ENCODE measurements at places on chromosomes 6 and 20.

GRCh38 chr6:74058606-74059005 lies 362.6 kb downstream of the CD109 start:
- DNase-seq, result no peak

- DNase-seq, result no peak
These were observed 17.0 kb upstream of the MEP1A start for GRCh38 chr6:46776070-46776712.

DNA sequence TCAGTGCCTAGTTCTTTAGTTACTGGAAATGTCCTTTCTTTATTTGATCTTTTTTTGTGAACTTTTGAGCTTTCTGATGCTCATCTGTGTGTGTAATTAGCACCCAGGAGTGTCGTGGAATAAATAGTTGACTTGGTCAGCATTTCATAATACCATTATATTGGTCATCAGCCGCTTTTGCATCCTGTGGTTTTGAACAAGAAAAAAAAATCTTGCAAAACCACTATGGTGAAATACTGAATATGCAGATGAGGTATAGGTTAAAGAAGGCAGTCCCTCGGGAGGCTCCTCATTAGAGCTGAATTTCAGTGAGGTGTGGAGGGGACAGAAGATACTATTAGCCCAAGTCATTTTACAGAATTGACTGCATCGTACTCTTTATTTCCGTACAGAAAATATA lies 90.1 kb downstream of the FOXO3 start:
- DNase-seq, result no peak

DNA sequence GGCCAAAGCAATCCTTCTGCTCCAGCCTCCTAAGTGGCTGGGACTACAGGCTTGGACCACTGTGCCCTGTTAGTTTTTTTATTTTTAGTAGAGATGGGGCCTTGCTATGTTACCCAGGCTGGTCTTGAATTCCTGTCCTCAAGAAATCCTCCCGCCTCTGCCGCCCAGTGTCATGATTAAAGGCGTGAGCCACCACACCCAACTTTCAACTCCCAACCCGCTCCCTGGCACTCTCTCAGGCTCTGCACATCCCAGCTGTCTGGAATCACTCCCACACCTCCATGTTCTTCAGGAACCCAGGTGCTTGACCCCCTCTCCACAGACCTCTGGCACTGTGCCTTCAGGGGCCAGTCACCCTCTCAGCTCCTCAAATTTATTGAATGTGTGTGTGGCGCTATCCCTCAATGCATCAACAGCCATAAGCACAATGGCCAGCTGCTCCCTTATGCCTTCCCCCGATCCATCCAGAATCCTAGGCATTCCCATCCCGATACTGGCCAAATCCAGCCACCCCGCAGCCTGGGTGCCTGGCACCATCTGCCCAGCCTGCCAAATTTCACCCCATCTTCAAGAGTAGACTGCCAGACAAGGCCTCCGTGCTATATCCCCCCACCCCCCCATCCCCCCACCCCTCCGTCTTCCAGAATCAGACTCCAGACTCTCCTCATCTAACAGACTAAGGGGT lies 647 bp upstream of the POU5F1 start:
- DNase-seq, result no peak

GRCh38 chr6:145506565-145506964 lies 228.8 kb downstream of the EPM2A start:
- no peak for DNase-seq

GRCh38 chr6:33809594-33809993 lies 5.8 kb upstream of the MLN start:
- no peak for DNase-seq

DNA sequence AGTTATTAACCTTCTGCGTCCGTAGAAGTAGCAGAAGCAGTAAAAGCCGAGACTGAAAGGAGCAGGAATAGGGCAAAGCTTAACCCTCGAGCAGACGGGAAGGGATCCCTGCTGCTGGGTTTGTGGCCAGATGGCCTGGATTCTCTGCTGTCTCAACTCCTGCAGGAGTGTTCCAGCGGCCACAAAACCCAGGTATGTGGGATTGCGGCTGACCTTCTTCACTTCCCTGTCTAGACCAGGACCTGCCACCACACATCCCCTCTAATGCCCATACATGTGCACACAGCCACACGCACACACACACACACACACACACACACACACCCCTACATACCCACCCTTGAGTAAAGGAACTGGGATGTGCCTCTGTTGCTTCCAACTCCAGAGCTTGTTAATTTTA lies 33.1 kb upstream of the TNFRSF21 start:
- DNase-seq, result no peak

DNA sequence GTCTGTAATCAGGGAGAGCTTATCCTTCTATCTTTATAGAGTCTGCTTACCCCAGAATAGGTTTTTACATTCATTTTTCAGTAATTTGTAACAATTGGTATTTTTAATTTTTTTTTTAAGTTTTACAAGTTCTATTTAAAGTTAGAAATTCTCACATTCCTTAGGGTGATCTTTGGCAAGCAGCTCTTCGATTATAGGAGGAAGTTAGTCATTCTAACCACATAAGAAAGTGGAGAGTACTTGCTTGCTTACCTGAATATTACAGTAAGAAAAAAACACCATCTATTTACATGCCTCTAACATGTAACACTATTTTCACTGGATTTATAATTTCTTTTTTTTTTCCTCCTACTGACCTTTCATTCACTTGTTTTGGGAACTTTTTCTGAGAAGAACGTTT lies 6.7 kb downstream of the TSHZ2 start:
- DNase-seq, result no peak

DNA sequence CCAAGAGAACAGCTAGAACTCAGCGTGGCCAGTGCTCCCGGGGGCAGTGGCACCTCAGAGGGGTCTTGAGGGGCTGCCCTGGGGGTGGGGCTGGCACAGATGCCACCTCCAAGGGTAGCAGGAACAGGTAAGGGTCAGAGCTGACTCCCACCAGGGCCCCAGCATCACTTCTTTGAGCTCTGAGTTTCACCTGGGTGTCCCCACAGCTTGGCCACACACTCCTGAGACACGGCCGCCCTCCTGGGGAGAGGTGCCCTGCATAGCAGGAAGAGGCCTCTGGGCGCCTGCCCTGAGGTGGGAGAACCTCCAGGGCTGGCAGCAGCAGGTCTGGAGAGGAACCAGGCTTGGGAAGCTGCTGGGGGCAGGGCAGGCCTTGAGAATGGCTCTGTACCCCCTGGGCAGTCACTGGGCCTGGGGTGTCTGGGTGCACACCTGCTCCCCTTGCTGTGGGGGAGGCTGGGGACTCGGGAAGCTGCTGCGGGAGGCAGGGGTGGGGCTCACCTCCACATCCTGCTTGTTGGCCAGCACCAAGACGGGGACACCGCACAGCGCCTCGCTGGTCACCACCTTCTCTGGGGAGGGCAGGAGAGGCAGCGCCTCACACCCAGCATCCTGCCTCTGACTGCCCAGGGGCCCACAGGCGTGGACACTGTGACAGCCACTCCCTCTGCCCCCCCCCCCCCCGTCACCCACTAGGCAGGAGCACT lies 5.0 kb downstream of the TNFRSF6B start:
- no peak for DNase-seq

GRCh38 chr6:116975600-116975999 lies 98.6 kb downstream of the RFX6 start:
- DNase-seq, result no peak
